ENCODE measurements at places on chromosomes 11 and 22.

GRCh38 chr11:111019871-111020670, 225.5 kb upstream of the POU2AF2 start:
- no peak for DNase-seq

DNA sequence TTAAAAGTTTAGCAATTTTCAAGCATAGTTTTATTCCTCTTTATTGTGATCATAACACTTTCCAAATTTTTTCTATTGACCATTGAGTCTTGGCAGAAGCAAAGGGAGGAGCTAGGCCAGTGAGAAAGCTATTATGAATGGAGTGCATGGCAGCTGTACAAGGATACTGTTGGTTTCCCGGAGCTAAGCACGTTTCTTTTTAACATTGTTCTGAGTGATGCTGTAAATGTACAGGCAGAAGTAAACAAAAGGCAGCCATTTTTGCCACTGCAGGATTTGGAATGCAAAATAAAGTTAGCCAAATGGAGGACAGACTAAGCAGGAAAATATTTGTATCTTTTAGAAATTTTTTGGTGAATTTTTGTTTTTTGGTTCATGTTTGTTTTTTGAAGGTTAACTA, 16.2 kb downstream of the CBL start:
- peak; percentile 52 for DNase-seq

- no peak for DNase-seq
Measured at GRCh38 chr22:36147196-36147791, 13.3 kb downstream of the APOL3 start.

- DNase-seq = no peak
Measured at GRCh38 chr11:44823006-44823405, 96.2 kb downstream of the TSPAN18 start.

- DNase-seq = no peak
Measured at GRCh38 chr11:96841792-96842191, 452.0 kb downstream of the JRKL start.

DNA sequence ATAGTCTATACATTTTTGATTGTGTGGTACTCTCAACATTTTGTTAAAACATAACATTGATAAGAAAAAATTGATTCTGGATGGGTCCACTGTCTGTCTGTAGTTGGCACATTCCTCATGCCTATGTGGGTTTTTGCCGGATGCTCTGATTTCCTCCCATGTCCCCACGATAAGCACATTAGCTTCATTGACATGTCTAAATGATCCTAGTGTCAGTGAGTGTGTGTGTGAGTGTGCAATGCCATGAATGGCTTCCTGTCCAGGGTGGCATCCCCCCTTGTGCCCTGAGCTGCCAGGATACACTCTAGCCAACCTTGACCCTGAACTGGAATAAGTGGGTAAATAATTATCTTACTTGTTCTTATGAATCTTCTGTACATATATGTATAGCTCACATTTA, 5.4 kb downstream of the SFI1 start:
- DNase-seq = no peak

GRCh38 chr11:72779495-72780128, 14.2 kb downstream of the STARD10 start:
- no peak for DNase-seq

GRCh38 chr11:10592331-10592730, 23.9 kb upstream of the LYVE1 start:
- no peak for DNase-seq

DNA sequence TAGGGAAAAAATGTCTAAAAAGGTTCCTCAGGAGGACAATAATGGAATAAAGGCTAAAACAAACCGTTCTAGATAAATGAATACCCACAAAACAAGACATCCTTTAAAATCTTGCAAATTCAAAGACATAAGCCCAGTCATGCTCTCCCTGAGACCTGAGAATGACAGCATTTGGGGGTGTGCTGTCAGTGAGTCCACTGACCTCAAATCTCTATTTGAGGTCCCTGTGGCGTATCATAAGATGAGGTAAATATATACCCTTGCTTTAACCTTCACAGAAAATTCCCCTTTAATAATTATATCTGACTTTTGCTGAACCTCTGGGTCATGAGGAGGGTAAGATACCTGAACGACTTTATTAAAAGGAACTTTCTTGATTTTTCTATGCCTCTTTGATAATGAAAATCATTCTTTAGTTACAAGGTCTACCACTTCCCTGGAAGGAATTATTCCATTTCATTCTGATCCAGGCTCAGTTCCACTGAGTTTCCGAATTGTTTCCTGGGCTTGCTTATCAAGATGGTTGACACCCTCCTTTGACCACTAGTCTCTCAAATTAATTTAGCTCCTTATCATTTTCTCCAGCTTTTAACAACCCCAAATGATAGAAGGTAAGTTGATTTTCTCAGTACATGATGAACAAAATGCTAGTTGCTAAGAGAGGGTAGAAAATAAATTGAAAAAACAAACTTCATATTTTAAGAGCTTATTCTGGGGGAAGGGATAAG, 53.8 kb upstream of the CHRM4 start:
- no peak for DNase-seq

DNA sequence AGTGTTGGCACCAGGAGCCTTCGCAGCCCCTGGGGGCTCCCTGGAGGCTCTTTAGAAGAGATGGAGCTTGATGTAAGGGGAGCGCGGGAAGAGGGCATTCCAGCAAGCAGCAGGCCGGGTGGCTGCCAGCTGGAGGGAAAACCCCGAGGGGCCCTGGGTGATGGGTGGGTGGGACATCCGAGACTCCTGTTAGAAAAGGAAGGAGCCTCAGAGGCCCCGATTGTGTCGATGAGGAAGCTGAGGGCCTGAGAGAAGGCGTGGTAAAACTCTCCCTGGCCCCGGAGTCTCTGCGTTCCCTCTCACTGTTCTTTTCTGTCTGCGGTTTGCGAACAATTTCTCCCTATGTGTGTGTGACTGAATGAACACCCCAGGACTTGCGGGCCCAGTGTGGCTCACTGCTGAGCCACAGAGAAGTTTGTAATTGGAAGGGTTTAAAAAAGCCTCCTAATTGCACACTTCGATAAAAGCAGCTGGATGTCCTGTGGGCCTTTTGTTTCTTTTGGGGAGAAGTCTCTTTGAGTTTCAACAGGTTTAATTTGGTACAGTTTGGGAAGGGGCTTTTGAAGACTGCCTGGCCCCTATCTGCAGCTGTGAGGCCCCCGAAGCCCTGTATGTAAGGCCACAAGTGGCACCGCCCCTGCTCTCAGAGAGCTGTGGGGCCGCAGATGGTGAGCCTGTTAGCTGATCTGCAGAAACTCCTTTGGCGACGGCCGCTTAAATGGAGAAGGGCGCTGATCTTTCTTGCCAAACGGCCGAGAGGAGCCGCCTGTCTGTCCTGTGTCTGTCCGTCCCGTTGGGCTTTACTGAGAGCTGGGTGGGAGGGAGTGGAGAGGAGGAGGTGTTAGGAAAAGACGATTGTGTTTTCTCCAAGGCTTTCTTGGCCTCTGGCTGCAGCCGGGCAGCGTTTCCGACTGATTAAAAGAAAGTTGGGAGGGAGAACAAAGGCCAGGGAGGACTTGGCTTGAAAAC, 2.0 kb downstream of the FBLN1 start:
- no peak for DNase-seq

DNA sequence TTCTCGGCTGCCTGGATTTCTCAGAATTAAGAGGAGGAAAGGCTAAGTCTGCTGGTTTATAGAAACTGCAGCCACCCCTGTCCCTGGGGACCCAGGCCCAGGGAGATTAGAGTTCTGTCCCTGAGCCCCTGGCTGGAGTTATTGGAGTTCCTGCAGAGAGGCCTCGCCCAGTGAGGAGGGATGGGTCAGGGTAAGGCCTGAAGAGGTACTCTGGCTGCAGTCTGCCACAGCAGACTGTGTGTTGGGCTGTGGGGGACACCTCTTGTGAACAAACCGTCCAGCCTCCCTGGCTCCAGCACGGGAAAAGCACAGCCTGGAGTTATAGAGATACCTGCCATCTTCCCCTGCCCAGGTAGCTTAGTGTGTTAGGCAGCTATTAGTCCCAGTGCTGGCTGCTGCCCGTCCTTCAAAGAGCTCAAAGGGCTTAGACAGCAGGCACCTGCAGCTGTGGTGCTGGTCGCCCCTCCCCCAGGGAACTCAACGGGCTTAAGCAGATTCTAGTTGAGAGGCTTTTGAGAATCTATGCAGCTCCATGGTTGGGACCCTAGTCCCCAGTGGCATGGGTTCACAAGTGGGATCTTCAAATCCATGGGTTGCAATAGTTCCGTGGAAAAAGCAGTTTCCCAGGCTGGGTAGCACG, 36.6 kb upstream of the MUC15 start:
- no peak for DNase-seq

DNA sequence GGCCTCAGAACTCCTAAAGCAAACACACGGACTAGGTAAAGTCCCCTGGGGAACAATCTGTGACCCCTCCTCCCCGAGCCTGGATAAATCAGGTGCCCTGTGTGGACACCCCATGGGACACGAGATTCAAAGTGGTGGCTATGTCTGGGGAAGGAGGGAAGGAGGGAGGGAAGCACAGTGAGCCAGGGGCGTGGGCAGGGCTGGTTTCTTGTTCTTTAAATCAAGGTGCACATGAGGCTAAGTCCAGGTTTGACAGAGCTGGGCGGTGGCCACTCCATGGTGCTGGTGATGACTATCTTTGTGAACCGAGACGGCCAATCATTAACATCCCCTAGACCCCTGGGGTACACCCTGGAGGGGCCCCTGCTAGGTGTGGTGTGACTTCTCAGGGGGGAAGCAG, 20.3 kb upstream of the TH start:
- DNase-seq = no peak

DNA sequence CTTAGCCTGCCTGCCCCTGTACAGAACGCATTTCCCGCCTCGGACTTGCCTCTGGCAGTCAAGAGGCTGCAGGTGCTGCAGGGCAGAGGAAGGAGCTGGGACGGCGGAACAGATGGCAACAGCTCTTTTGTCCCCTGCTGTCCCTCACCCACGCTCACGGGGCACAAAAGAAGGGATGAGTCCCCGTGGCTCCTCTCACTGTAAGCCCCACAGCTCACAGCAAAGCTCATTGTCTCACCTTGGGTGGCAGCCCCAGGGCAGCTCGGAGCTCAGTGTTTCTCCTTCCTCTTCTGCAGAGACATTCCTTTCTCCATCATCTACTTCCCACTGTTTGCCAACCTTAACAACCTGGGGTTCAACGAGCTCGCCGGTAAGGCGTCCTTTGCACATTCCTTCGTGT, 24.3 kb downstream of the SLC25A18 start:
- DNase-seq = no peak

GRCh38 chr11:33835143-33835878, 56.6 kb downstream of the LMO2 start:
- DNase-seq = peak; percentile 9

DNA sequence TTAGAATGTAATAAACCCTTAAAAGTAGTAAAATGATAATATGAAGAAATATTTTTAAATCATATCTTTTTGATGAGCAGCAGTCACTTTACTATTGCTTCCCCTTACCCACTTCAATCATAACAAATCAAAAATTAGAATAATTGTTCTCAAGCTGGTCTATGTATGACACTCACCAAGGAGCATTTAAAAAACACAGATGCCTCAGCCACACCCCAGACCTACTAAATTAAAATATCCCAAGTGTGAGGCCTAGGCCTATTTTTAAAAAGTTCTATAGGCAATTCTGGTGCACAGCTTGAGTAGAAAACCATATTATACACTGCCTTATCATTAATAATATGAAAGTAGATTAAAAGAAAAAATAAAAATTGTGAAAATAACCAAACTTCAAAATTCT, 15.2 kb downstream of the KIF18A start:
- DNase-seq = no peak

Data from NCI-H1092 (cell line).